ENCODE measurements at places on chromosomes 2 and 18.
A peak's percentile ranks its signal among the peaks of the same experiment; 100 is the strongest.

DNA sequence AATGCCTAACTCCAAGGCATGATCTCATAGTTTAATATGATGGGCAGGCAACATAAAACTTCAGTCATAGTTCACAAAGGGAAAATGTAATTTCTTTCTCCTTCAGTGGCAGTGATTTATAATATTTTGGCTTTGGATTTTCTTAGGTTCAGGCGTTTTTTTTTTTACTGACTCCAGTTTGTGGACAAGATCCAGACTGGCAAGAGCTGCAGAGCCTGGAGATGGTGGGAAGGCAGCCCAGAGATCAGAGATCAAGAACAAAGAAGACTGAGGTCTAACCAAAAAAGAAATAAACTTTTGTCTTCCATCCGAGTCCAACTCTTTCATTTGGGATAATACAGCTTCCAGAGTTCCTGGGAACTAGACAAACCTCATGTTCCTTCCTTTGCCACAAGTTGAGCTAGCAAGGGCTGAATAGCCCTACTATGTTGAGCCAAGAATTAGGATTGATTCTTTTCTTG, 215.3 kb upstream of the SETBP1 start:
- no peak for DNase-seq

- DNase-seq: no peak
Observed at GRCh38 chr2:77479395-77479794, 42.8 kb downstream of the LRRTM4 start.

GRCh38 chr18:63151539-63151938, 168.0 kb downstream of the BCL2 start:
- no peak for DNase-seq

DNA sequence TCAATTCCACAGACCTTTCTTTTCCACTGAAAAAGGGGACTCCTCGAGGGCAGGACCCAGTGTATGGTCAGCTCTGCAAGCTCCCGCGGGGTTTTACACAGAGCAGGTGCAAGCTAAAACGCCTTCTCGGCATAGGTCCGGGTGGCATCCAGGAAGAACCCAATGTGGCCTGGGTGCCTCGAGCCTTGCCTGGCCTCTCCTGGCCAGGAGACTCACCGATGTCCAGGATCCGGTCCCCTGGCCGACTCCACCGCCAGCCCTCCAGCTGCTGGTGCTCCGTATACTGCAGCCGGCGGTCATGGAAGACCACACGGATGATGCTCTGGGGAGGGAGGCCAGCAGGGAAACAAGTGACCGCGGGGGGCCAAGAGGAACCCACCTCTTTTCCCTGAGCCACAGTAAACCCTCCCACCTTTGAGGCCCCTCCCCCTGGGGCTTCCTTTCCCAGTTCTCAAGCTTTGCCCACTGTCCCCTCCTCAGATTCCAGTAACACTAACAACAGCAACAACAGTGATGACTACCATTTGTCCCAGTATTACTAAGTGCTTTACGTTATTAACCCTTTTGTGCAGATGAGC, 36.1 kb downstream of the TFCP2L1 start:
- no peak for DNase-seq

GRCh38 chr2:239296020-239296932, 104.5 kb downstream of the HDAC4 start:
- no peak for DNase-seq

DNA sequence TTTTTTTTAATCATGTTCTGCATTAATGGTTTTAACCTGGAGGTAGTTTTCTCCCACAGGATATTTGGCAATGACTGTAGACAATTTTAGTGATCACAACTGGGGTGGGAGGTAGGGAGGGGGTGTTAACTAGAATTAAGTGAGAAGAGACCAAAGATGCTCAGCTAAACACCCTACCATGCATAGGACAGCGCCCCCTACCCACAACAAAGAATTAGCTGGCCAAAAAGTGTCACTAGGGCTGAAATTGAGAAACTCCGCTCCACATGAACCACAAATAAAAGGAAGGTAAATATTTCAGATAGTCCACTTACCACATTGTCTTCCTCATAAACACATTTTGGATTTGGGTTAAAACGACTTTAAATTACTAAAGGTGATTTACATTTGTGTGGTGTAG, 942.6 kb downstream of the SUCLG1 start:
- no peak for DNase-seq

- no peak for DNase-seq
Observed at GRCh38 chr18:78603102-78603983, 376.3 kb upstream of the SALL3 start.

GRCh38 chr18:29241199-29241598, 1064.3 kb upstream of the CDH2 start:
- no peak for DNase-seq

GRCh38 chr2:112794131-112794733, 9.9 kb upstream of the IL1A start:
- no peak for DNase-seq

DNA sequence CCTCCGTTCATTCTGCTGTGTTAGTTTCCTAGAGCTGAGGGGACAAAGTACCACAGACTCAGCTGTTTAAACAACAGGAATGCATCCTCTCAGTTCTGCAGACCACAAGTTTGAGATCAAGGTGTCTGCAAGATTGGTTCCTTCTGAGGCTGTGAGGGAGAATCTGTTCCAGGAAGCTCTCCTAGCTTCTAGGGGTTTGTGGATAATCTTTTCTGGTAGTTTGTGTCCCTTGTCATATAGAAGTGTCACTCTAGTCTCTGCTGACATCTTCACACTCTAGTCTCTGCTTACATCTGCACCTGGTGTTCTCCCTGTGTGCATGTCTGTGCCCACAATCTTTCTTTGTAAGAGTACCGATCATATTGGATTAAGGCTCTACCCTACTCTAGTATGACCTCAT, 581.8 kb downstream of the RNF144A start:
- DNase-seq: no peak

DNA sequence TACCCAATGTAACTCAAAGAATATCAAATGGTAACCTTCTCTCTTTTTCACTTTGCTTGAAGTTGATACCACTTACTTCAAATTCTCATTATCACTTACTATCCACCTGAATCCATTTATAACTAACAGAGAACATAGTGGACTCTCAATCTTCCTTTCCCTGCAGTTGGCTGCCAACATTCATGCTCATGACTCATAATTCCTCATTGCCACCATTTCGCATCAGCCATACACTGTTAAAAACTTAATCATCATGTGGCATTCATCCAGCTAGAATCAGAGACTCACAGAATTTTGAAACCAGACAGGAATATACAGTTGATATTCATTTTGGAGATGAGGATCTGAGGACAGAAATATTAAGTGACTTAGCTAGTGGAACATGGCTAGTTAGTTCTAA, 56.8 kb downstream of the SLC4A10 start:
- DNase-seq: no peak

DNA sequence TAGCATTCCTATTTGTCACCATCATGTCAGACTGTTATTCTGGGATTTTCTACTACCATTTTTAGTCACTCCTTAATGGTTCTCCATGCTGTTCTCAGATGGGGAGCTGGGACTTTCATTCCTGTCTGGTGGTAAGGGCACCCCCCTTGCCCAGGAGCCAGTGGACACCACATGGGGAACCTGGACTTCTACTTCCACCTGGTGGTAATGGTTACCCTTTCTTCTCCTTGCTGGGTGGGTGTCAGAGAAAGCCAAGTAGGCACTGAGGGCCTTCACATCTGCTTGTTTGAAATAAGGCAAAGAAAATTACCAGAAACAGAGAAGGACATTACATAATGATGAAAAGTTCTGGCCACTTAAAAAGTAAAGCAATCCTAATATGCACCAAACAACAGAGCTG, 239.8 kb downstream of the FHOD3 start:
- DNase-seq: no peak

- no peak for DNase-seq
Observed at GRCh38 chr2:47007223-47007825, 91.7 kb upstream of the MCFD2 start.

- no peak for DNase-seq
Observed at GRCh38 chr2:115183144-115183543, 740.7 kb downstream of the DPP10 start.

DNA sequence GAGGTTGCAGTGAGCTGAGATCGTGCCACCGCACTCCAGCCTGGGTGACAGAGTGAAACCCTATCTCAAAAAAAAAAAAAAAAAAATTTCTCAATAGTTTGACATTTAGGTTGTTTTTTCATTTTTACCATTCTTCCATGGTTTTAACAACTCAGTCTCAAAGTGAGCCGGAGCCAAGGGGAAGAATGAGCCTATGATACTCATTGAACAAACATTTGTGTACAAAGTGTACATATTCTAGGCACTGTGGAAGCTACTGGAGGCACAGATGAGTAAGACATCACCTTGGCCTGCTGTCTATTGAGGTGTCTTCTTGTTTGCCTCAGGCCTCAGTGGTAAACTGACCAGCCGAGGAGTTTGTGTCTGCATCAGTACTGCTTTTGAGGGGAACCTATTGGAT, 21.9 kb downstream of the CENPO start:
- DNase-seq: no peak

- no peak for DNase-seq
Observed at GRCh38 chr18:26536032-26536431, 12.3 kb downstream of the KCTD1 start.

- no peak for DNase-seq
Observed at GRCh38 chr2:175855236-175855635, 146.8 kb downstream of the LNPK start.

DNA sequence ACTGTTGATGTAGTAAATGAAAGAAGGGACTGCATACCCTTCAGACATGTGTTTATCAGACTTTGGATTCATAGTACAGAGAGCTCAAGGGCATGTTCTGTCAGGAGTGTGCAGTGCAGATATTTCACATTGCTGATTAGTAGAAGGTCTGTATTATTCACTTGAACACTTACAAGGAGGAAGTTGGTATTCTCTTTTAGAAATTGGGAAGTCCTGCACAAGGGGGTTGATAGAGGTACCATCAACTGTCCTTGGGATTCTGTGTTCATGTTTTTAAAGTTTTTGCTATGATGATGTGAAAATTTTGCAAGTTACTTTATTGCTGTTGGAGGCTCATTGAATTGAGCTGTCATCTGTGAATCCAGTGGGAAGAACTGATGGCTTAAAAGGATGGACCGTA, 6.7 kb downstream of the PSMD1 start:
- DNase-seq: no peak

DNA sequence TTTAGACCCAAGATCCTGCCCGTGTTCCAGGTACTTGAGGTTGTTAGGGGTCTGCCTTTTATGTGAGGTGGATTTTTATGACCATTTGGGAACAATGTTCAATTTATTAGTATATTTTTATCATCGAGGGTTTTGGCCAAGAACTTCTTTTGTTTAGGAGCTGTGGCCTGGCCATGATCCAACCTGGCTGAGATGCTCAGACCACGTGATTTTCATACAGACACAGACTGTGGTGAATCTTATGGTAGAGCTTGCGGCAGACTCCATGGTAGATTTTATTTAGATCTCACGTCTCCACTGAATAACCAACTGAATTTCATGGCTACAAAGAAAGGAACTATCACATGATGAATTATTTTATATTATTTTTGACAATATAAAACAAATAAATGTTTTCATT, 405.5 kb upstream of the VWC2L start:
- DNase-seq: no peak

DNA sequence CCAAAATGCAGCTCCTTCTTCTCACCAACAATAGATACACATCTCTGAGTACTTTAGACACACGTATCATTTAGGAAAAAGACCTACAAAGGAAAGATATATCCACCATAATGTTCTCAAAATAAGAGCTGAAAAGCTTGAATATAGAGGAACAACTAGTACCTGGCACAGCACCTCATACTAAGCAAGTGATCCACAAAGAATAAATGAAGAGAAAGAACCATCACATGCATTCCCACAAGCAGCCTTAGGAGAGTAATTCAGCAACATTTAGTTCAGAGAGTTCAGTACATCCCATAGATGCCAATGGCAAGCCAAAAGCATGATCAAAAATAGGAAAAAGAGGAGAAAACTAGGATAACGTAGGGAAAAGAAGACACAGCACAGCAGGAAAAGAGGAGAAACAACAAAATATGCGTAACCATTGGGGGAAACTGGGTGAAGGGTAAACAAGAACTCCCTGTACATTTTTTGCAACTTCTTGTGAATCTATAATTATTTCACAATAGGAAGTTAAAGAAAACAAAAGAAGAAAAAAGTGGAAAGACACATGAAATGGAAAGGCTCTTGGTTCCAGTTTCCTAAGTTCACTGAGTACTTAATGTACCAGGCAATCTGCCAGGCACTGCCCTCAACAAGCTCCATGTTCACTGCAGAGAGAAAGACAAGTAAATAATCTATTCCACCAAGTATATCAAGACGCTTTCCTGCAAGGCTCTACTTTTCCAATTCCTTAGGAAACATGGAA, 22.3 kb downstream of the CLASP1 start:
- no peak for DNase-seq

- no peak for DNase-seq
Observed at GRCh38 chr2:124317628-124318027, 292.5 kb downstream of the CNTNAP5 start.

GRCh38 chr18:45108754-45109153, 428.1 kb downstream of the SETBP1 start:
- no peak for DNase-seq

DNA sequence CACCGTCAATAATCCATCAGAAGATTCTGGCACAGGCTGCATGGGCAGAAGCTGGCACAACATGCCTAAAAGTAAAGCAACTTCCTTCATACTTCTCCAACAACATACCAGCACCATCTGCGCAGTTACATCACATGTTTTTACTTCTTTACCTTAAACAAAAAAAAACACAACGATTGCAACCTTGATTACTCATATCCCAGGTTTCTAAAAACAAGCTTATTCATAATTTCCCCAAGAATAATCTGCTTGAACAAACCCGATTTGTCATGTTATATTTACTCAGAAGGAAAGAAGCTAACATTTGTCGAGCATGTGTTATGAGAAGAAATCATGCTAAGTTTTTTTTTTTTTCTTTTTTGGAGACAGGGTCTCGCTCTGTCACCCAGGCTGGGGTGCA, 54.7 kb downstream of the THADA start:
- no peak for DNase-seq

DNA sequence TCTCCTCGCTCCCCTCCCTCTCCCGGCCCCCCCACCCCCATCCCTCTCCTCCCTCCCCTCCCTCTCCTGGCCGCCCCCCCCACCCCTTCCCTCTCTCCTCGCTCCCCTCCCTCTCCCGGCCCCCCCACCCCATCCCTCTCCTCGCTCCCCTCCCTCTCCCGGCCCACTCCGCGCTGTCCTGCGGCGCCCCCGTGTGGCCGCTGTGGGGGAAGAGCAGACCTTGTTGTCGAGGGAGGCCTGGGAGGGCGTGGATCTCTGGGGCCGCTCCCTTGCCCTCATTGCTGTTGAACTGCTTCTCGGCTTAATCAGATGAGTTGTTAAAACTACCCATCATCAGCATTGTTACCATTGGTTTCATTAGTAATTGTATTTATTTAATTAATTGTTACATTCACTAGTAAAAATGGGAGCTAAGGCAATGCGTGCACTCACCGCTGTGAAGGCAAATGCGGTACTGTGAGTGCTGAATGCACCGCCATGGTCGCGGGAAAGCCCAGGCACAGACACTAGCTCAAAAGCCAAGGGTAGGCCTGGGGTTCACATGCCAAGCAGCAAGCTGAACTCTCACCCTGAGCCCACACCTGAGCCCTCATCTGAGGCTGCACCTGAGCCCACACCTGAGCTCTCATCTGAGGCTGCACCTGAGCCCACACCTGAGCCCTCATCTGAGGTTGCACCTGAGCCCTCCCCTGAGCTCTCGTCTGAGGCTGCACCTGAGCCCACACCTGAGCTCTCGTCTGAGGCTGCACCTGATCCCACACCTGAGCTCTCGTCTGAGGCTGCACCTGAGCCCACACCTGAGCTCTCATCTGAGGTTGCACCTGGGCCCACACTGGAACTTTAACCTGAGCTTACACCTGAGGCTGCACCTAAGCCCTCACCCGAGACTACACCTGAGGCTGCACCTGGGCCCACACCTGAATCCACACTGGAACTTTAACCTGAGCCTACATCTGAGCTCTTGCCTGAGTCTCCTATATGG, 8.8 kb downstream of the RTP5 start:
- peak; percentile 90 for DNase-seq
